ENCODE measurements at places on chromosomes 4 and X.
A peak's percentile ranks its signal among the peaks of the same experiment; 100 is the strongest.

DNA sequence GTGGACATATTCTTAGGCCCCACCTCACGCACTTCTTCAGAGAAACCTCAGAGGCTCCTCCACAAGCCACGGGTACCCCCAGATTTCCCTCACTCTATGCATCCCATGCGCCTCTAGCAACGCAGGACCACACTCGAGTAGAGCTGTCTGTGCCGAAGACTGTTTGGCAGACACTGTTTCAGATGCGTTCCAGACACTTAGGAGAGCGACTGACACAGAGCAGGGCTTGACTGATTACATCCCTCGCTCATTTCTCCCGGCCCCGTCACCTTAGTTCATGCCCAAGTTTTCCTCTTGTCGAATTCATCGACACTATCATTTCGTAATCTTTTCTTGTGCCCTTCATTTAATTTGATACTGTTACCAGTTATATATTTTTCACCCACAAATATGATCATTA lies 15.0 kb downstream of the SORBS2 start:
- DNase-seq = no peak

DNA sequence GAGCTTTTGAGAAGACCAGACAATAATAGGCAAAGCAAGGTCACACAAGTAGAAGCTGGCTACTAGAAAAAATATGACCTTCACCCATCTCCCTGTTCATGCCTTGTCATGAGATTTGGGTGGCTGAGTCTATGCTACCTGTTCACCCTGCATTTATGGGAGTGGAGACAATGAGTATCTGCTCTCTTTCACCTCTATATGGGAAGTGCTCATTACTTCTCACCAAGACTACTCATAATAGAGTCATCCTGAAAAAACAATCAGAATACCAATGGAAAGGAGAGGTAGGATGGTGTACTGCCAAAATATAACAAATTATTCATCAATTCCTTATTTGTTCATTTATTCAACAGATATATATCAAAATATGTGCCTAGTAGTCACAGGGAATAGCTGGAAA lies 921.8 kb upstream of the INTU start:
- DNase-seq = no peak

GRCh38 chrX:151359931-151360871 lies 36.8 kb upstream of the VMA21 start:
- DNase-seq = peak; percentile 32

GRCh38 chrX:38571058-38571457 lies 9.7 kb downstream of the TSPAN7 start:
- DNase-seq = no peak

DNA sequence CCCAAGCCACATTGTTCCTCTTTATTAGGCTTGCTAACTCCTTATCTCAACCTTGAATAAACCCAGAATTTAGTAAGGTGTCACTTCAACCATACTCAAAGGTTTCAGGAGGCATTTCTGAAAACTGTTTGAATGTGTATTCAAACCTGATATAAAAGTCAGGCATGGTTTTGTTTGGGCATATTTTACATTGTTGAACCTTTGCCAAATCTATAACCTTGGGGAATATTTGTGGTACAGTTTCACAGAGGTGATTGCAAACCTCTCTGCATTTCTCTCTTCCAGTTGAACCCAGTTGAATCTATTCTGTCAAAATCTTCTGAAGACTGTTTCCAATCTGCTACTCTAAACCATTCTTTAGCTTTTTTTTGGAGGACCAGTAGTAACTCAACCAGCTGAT lies 409.0 kb downstream of the TECRL start:
- DNase-seq = no peak

GRCh38 chr4:132317923-132318322 lies 831.2 kb upstream of the PCDH10 start:
- DNase-seq = no peak

GRCh38 chr4:113561092-113561491 lies 200.4 kb downstream of the CAMK2D start:
- DNase-seq = no peak

DNA sequence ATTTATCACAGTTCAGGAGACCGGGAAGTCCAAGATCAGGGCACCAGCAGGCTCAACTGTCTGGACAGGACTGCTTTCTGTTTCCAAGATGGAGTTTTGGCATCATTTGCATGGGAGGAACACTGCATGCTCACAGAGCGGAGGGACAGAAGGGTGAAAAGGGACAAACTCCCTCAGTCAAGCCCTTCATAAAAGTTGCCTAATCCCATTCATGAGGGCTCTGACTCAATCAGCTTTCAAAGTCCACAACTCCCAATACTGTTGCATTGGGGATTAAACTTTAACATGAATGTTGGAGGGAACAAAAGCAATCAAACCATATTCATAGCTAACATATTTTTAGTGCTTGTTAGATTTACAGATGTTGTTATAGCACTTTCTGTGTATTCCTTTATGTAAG lies 158.9 kb upstream of the MAD2L1 start:
- no peak for DNase-seq

All from tongue (tissue), 3 donors.